ENCODE measurements at places on chromosomes 16 and 17.

- no peak for DNase-seq
Measured at GRCh38 chr16:85718682-85719081, 29.9 kb upstream of the GINS2 start.

- DNase-seq, result no peak
Measured at GRCh38 chr16:5932906-5933305, 835.3 kb upstream of the EEF2KMT start.

DNA sequence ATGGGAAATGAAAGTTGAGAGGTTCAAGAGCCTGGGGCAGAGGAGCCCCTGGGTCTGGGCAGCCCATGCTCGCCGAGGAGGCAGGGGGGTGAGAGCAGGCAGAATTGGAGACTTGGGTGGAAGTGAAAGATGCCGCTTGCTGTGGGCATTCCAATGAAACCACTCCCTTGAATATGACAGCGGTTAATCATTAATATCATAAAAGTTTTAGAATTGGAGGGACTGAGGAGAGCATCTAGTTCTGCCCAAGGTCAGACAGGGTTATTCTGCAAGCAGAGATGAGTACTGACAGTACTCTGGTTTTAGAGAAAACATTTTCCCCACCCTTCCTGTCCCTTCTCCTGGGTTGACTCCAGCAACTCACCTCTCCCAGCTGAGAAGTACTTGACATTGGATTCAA lies 180.2 kb downstream of the MSI2 start:
- no peak for DNase-seq

GRCh38 chr17:28996554-28997096 lies 9.2 kb downstream of the SEZ6 start:
- no peak for DNase-seq

DNA sequence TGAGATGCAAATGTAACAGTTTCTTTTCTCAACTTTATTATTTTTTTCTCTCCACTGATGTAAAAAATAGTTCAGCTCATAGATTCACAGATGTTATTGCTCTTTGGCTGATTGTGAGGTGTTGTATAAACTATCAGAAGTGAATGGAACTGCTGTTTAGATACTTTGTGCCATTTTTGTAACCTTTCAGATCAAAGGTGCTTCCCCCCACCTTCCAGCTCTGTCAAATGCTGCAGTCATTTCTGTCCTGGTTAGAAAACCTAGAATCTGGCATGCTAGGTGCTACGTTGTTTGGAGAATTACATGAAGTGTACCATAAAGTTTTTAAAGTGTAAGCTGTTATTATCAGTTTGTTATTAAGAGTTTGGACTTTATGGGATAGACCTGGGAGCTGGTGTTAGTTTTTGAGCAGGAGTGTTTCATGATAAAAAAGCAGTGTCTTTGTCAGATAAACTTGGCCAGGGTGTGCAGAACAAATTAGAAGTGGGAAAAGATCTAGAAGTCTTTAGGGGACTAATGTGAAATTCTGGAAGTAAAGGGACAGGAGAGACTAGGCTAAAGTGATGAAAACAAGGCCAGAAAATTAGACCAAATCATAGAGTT lies 1.8 kb upstream of the WIPI1 start:
- no peak for DNase-seq

Measured in osteocyte (in vitro differentiated cells).